ENCODE measurements at places on chromosomes 2 and 18.

GRCh38 chr2:218091746-218092145 lies 22.7 kb downstream of the RUFY4 start:
- no peak for DNase-seq

- DNase-seq, result no peak
These were observed 75.2 kb downstream of the RIT2 start for GRCh38 chr18:43040281-43040680.

DNA sequence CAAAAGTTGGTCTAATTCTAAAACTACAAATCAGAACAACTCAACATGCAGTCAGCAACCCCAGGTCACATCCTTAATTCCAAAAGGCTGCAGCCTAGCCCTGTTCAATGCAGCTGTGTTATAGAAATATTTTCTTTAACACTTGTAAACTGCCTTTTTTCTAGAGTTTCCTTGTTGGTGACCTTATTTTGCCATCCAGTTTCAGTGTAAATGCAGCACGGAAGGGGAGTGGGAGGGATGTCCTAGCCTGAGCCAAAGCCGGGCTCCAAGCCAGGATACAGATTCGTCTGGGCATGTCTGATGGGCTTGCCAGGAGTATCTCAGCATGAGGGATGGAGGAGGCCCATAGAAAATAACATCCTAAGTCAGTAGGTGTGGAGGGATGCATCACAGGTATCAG lies 17.7 kb upstream of the SP3 start:
- DNase-seq, result no peak

DNA sequence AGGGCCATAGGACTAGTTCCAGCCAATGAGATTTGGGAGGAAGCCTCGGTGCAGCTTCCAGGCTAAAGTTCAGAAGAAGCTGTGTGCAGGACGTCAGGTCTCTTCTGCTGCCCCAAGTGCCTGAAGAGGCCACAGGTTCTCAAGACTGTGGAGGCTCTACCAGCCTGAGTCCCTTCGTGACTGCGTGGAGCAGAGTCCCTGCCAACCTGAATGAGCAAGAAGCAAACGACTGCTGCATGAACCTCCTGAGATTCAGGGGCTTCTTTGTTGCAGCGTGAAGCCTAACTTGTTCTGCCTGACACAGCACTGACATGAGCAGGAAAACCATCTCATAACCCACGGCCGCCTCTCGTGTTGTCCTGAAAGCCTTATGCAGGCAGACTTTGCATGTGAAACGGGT lies 39.7 kb downstream of the TWIST2 start:
- DNase-seq, result no peak

DNA sequence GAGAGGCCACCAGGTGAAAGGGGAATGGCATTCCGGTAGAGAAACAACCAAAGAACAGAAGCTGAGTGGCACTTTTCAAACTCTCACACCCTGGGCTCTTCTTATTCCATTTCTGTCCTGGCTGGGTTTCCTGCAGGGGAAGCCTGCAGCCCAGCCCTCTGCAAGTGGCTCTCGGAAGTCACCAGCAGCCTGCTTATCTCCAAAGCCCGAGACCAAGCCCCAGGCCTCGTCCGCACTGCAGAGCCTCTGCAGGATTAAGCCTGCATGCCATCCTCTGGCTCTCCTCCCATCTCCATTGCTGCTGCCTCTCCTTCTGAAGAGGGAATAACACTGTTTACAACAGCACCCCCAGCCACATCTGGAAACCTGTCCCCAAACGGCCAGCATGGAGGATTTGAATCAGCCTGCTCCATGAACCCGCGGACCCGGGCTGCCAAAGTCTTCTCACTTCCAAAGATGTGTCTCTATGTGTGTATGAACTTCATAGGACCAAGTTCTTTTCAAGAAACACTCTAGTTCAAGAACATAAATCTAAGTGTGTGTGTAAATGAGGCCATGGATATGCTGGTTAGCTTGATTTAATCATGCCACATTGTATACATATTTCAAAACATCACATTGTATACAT lies 54.2 kb downstream of the DIPK1C start:
- no peak for DNase-seq

DNA sequence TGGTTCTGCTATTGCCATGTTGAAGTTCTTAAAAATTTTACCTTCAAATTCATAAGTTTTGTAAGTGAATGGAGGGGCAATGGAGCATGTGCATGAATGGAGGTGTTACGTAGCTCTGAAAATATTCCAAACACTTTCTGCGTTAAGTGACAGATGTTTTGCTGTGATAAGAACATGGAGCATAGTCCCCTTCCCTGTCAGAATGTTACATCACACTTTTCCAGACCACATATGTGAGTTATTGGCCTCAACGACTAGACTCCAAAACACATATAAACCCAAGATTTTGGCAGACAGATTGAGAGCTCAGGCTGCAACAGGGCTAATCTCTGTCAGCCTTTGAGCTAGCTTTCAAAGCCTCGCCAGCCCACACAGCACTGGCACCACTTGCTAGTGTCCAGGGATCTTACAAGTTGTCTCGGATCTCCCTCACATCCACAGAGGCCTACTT lies 27.2 kb upstream of the MFSD6 start:
- no peak for DNase-seq

DNA sequence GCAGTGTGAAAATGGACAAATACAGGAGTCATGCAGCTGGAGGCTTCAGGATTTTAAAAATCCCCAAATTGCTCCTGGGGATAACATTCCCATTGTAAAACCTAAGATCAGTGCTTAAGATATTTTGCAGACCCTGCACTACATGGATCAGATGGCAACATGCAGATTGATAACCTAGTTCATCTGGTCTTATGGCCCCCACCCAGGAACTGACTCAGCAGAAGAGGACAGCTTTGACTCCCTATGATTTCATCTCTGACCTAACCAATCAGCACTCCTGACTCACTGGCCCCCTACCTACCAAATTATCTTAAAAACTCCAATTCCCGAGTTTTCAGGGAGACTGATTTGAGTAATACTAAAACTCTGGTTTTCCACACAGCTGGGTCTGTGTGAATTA lies 20.0 kb downstream of the SRBD1 start:
- DNase-seq, result no peak

- DNase-seq, result no peak
These were observed 32.6 kb upstream of the AAK1 start for GRCh38 chr2:69676146-69676545.

DNA sequence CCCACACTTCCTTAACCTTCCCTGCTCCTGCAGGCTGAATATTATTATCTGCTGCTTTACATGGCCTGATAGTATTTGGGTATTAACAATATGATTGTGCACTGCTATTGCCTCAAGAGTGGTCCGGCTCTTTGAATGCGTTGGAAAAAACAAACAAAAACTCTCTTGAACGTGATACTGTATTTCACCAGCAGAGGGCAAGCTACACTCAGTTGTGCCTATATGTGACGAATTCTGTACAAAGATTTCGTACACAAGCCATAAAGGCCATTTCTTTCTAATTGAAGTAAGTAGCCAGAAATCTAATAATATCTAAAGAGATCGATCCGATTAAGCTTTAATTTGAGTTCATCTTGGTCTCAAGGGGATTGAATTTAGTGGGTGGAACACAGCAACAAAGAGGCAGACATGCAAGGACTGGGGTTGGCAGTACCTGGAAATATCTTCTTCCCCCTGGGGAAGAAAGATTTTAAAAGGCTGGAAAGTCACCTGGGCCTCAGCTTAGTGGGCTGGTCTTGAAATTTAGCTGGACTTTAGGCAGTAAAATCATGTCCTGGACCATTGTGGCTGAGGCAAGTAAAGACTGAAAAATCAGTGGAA lies 49.3 kb upstream of the RAB6D start:
- peak; percentile 19 for DNase-seq

GRCh38 chr2:237261327-237261726 lies 152.6 kb downstream of the COL6A3 start:
- no peak for DNase-seq

DNA sequence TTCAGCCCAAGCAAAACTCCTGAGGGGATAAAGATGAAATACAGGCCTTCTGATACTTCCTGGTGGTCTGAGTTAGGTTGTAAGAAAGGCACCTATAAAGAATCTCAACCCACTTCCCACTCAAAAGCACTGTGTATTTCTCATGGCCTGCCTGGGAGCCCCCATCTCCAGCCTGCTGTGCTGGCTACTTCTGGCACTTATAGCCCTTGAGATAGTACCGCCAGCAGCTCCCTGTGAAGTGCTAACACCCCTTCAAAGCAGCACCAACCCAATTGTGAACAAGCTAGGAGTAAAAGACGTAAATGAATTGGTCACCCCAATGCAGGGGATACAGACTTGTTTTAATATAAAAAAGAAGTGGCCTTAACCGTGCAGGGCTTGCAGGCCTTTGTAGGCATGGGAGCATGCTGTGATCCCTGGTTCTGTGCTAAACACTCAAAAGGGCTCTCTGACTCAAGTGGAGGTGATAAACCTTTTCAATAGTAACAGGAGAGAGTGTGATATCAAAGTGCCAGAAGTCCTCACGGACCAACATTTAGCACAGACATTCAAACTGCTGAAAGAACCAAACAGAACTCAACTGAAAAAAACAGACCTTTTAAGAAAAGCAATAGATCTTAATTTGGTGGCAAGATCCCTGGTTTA lies 80.8 kb downstream of the RTN4 start:
- no peak for DNase-seq

GRCh38 chr2:133316557-133316956 lies 251.7 kb downstream of the NCKAP5 start:
- DNase-seq, result no peak

GRCh38 chr2:203586206-203586605 lies 51.1 kb upstream of the RAPH1 start:
- DNase-seq, result no peak

- DNase-seq, result peak; percentile 71
These were observed 189.9 kb upstream of the TANK start for GRCh38 chr2:160970052-160970965.

DNA sequence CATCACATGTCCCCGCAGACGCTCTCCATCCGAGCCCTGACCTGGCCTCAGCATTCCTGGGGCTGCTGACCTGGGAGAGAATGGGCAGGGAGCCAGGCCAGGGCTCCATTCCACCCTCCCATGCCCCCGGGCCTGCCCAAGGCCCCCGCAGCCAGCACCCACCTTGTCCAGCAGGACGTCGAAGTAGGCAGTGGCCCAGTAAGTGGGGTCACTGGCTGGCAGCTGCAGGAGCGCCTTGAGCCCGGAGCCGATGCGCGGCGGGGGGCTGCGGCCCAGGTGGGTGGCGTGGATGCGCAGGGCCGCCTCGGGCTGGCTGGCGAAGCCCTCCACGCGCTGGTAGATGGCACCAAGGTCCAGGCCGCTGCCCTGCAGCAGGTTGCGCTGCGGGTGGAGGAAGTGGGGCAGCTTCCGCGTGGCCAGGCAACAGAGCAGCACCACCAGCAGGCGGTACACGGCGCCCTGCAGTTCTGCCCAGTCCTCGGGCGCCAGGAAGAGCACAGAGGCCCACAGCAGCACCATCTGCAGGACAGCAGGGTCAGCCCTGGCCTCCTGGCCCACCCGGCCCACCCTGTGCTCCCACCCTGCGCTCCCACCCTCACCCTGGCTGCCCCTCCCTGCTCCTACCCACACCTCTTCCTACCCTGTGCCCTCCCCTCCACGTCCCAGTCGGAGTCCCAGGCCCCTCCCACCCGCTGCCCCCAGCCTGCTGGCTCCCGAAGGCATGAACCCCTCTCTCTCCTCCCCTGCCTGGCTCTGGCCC lies 7.6 kb downstream of the MAB21L4 start:
- DNase-seq, result no peak

GRCh38 chr2:219118504-219118903 lies 42.1 kb downstream of the NHEJ1 start:
- no peak for DNase-seq

- no peak for DNase-seq
These were observed 139.8 kb downstream of the HNMT start for GRCh38 chr2:138104071-138104470.

GRCh38 chr2:39686456-39686855 lies 20.7 kb downstream of the TMEM178A start:
- DNase-seq, result no peak

DNA sequence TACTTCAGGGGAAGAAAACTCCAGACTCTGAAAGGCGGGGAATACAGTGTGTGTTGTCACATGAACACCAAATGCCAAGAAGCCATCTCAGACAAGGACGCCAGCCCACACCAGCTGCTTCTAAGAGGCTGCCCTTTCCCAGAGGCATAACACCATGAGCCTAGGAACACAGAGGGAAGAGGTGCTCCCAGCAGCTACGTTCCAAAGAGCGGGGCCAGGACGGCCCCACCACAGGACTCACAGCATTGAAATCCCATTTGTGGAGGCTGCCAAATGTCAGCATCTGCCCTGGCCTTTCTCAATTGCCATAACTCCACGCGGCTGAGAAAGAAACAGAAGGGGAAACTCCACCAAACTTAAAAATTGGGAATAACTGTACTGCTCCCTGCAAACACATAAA lies 20.1 kb upstream of the ID2 start:
- DNase-seq, result no peak

GRCh38 chr18:33871363-33872025 lies 293.5 kb downstream of the ASXL3 start:
- no peak for DNase-seq

- DNase-seq, result no peak
These were observed 358.2 kb upstream of the MYT1L start for GRCh38 chr2:2689306-2689705.

DNA sequence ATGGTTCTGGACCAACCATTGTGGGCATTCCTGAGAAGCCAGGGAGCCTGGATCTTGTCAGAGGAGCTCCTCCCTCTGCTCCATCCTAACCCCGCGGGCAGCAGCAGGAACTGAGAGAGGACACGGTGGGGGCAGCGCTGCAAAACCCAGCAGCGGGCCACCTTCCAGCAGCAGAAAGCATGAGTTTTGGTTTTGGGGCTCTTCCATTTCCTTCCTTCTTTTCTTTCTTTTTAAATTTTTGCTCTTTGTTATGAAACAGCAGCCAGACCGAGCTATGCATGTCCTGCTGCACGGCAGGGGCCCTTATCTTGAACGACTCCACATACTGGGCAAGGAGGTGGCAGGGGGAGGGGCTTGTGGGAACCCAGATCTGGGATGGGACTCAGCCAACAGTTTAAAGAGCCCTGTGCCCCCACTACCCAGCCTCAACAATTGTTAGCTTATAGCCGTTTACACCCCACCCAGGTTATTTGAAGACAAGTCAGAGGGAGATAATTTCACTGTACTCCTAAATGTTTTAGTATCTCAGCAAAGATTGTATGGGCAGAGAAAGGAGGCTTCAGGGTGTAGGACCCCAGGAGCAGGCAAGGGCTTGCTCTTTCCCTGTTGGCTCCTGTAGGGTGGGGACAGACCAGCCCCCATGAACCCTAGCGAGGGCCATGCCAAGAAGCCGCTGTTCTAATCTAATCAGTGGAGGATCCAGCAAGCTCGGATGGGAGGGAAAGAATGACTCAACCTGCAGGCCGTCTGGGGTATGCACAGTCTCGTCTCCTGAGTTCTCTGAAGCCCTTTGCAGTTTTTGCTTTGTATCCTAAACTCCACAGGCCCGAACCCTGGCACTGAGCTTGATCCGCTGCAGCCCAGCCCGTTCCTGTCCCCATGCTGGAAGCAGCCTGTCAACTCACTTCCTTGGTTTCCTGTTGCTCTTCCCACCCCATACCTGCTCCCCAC lies 75.3 kb downstream of the LRRFIP1 start:
- no peak for DNase-seq
